Stimulated activated CD4-positive, alpha-beta T cell treated with anti-CD3 and anti-CD28 coated beads, Interleukin-1b, Interleukin-23, amount 100 ng/mL, for 1 hour (primary cell): ENCODE measurements at places on chromosomes 5 and 9.

DNA sequence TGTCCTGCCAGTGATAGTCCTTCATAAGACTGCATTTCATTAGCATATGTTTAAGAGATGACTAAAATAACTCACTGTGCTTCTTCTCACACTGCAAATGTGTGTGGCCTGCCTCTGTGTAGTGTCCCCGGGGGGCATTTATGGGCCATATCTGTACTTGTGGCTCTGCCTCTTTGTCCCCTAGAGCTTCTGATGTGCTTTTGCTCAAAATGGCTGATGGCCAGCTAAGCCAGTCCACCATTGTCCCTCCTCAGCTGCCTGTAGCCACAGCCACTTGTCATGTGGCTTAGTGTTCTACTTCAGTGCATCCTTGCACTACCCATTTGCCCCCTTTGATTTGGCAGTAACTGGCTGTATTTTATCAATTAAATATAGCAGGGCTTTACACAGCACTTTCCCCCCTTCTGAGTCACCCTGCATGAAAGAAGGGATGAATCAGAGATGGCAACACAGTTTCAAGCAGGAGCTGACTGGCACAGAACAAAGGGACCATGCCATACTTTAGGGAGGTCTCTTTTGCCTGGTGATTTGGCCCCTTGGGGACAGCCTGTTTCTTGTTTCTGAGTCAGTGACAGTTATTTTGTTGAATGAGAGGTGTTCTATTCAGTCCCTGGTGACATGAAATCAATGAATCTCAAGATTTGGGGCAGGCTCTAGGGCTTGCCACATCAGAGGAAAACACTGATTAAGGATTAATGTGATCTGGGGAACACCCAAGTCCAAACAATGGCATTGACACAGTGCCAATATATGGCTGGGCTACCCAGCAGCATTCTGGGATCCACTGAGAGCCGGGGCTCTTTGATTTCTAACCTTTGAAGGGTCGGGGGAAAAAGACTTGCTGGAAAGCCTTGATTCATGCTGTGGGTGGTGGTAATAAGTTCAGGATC lies 245.5 kb downstream of the SMARCA2 start:
- no peak for DNase-seq

GRCh38 chr5:112983363-112983762 lies 6.8 kb downstream of the DCP2 start:
- DNase-seq = no peak

DNA sequence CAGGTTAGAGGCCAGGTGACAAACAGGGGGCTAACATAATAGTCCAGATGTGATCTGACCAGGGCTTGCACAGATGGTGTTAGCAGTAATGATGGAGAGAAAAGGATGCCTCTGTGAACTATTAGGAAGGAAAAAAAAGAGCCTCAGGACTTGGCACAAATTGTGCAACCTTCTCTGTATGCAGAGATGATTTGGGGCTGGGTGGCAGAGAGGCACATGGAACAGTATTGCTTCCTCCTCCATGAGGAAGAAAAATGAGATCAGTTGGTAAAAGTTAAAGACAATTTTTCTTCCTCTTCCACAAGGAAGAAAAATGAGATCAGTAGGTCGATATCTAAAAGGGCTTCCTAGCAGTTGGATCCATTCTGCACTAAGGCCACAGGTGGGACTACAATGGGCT lies 13.9 kb upstream of the ANXA6 start:
- DNase-seq = no peak

GRCh38 chr9:120386390-120387131 lies 193.4 kb downstream of the CDK5RAP2 start:
- DNase-seq = no peak

GRCh38 chr5:83471405-83472212 lies at the start of gene VCAN:
Gene VCAN (plus strand): TSS chr5:83471744. CDS start chr5:83483519, 11,775 bp downstream.
- DNase-seq = no peak

- no peak for DNase-seq
Observed at GRCh38 chr5:150242251-150242894, 47.2 kb downstream of the CAMK2A start.

DNA sequence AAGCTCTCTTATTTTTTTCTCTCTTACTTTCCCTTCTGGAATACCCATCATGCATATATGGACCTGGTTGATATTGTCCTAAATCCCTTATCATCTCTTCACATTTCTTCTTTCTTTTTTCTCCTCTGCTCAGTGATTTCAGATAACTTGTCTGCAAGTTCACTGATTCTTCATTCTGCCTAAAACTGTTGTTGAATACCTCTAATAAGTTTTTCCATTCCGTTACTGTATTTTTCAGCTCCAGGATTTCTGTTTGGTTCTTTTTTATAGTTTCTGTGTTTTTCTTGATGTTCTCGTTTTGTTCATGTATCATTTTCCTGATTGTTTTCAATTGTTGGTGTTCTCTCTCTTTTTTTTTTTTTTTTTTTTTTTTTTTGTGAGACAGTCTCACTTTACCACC lies 203.7 kb downstream of the COMMD10 start:
- no peak for DNase-seq

DNA sequence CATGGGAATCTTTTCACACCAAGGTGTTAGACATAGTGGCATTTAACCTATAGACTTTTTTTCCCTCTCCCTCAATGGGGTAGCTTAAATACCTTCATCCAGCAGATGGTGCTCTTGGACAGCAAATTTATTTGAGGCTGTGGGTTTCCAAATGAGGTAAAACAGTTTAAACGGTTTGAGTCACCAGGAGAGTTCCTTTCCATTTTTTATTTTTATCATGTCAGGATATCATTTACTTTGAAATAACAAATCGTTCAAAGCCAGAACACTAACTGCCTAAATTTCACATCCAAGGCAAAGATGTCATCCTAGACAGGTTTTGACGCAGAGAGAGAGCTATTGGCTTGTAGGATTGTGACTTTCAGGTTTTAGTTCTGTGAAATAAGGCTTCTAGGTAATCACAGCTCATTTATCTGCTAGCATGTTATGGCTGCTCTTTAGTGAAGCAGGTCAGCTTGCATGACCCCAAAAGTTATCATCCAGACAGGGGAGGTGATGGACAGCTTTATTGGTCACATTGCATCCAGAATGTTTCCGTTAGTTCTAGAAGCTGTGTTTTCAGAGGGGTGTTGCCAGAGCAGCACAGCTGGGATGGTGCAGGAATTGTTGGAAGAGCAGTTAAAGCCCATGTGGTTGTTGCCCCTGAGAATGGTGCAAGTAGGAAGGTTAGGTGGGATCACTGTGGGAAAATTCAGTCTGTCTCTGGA lies 69.8 kb downstream of the KDM4C start:
- DNase-seq = no peak

- no peak for DNase-seq
Observed at GRCh38 chr5:14281746-14282181, 138.6 kb downstream of the TRIO start.
